ENCODE measurements at places on chromosomes 3 and 15. TPM values are rescaled to one million over a fixed set of nuclear protein-coding genes. Genes with fewer than 3 reads are reported as not detected.

- no peak for DNase-seq
These were observed 105.0 kb downstream of the MYLK start for GRCh38 chr3:123778991-123779622.

DNA sequence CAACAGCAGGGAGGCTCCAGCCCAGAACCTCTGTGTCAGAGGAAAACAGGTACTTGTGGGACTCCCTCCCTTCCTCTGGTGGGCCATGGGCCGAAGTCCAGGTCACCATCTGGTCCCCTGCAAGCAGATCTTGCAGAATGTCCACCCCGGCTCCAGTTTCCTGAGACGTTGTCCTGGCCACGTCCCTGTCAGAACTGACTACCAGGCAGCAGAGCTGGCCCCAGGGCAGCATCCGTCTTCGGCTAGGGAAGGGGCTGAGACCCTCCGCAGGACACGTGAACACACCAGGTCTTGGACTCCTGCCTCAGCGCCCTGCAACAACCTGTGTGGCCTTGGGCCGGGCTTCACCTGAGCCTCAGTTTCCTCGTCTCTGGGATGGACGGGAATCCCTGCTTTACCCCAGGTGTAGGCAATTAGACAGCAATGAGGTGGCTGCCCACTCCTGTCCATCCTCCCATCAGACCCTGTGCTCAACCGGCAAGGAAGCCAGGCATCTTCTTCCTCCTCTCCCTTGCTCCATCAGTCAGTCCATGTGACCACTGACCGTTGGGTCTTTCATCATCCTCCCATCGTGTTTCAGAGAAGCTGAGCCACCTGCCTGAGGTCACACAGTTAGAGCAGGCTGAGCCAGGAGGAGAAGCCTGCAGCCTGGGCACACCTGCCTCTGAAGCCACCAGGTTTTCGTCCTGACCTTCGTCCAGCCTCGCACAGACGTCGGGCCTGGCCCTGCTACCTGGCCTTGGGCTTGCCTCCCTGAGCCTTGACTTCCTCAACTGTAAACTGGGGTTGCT is 8.9 kb upstream of the PRKCD start:
- DNase-seq = no peak

GRCh38 chr3:76212679-76213078 is 427.3 kb upstream of the ZNF717 start:
- no peak for DNase-seq

DNA sequence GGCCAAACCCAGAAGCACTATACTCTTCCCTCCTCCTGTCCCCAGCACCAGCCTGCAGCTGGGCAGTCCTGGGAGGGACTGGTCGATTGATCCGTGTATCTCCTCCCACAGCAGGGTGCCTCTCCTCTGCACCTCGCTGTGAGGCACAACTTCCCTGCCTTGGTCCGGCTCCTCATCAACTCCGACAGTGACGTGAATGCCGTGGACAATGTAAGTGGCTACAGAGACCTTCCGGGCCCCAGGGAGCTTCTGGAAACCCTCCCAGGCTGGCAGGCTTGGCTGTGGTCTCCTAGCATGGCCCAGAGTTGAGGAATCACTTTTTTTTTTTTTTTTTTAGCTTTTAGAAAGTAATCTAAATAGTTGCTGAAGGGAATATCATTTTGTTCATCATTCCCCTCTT is 30.7 kb downstream of the ANKDD1A start:
- peak; percentile 44 for DNase-seq

DNA sequence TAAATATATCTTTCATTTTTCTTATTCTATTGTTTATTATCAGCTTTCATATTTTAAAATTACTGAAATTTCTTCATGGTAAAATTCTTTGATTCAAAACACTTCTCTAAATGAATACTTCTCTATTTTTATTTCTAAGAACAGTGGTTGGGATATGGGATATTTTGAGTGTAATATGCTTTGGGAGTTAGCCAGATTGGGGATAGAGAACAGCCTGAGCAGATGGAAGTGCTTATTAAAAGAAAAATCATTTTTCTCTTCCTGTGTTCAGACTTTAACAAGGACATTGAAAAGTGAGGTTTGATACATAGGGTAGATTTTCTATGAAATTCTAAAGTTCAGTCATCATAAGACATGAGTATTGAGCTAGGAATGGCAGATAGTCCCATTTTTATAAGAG is 84.8 kb downstream of the COL6A5 start:
- DNase-seq = no peak

- no peak for DNase-seq
These were observed 25.1 kb downstream of the PCSK6 start for GRCh38 chr15:101464256-101464998.

EXD1 gene
- not detected for total RNA-seq

RNF123 gene
- 42.0 TPM for total RNA-seq

GUCA1C gene
- not detected for total RNA-seq

EFCAB12 gene
- total RNA-seq = 0.40 TPM
